Mammary epithelial cell (primary cell): ENCODE measurements at places on chromosomes 2 and 18. TPM values are rescaled to one million over a fixed set of nuclear protein-coding genes. Genes with fewer than 3 reads are reported as not detected.

GRCh38 chr2:156334496-156335478 lies 2.3 kb upstream of the NR4A2 start:
- peak; percentile 85 for DNase-seq

DNA sequence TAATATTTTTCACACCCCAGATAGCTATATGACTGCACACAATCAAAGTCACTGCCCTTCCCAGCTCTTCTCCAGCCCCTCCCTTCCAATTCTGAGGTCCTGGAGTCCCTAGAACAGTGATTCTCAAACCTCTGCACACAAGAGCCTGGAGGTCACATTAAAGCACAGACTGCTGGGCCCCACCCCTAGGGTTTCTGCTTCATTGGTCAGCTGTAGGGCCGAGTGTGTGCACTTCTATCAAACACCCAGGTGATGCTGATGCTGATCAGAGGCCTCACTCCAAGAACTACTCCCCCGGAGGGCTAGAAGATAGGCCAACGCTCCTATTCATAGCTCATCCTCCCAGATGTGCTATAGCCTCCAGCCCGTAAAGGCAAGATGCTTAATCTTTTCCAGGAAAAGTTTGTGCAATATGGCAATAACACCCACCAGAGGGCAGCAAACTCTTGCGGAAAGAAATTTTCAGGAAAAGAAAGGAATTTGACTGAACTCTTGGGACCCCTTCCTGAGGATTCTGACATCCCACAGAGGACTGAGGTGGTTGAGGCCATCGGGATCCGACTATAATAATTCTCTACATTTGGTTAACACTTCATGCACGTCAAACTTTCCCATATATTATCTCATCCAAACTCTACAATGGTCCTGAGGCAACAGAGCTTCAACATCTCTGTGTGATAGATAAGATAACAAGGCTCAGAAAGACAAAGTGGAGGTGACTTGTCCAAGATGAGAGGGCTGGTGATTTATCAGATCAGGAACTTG lies 194.2 kb upstream of the PKDCC start:
- peak; percentile 25 for DNase-seq

SLC30A3 gene
- total RNA-seq = 0.24 TPM in 1 of 2 replicates, not detected in the other

ZEB2 gene
- total RNA-seq = 0.50 TPM
